ENCODE measurements at places on chromosomes 7 and 10.

- no peak for DNase-seq
Observed at GRCh38 chr7:134440067-134440466, 18.8 kb downstream of the AKR1B1 start.

DNA sequence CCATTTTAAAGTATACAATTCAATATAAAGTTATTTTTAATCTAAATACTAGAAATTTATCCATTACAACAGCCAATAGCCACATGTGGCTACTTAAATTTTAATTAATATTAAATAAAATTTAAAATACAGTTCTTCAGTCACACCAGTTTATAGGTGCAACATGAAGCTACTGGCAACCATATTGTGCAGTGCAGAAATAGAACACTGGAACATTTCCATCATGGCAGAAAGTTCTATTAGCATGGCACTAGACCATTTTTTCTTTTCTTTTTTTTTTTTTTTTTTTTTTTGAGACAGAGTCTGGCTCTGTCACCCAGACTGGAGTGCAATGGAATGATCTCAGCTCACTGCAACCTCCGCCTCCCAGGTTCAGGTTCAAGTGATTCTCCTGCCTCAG lies 5.2 kb upstream of the ASCC1 start:
- no peak for DNase-seq

- DNase-seq: no peak
Observed at GRCh38 chr7:33273356-33273755, 144.0 kb downstream of the BBS9 start.

- DNase-seq: no peak
Observed at GRCh38 chr7:149818536-149818840, 19.7 kb upstream of the ZNF862 start.

DNA sequence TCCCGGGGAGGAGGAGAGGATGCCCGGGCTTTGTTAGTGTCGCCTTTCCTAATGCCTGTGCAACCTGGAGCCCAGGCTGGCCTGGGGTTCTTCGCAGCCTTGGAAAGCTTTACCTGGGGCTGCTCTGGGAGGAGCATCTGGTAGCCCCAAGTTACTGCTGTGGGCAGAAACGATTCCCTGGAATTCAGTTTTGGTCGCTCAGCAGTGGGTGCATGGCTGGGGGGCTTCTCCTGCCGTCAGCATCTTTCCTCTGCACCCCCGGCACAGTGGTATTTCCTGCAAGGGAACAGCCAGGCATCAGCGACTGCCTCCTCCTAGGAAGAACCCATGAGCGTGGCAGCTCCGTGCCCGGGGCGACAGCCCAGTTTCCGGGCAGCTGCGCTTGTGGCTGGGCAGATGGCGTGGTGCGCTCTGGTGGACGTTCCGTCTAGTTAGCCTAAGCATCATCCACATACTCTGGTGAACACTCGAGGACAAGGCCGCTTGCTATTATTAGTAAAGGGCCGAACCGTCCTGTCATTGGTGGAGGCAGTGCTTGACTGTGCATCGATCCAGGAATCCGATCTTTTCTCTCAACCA lies 107.0 kb upstream of the BTBD16 start:
- DNase-seq: peak; percentile 89

- no peak for DNase-seq
Observed at GRCh38 chr7:139647085-139647484, 123.6 kb downstream of the CLEC2L start.

GRCh38 chr7:106417273-106417902 lies 132.6 kb upstream of the NAMPT start:
- DNase-seq: no peak

Data from NCI-H510A treated with DMSO at 0.1 percent for 48 hours (cell line).